ENCODE measurements at places on chromosomes 5 and 9.
A peak's percentile ranks its signal among the peaks of the same experiment; 100 is the strongest.

- no peaks in the 10 kb centered on the region for H3K36me3 ChIP-seq
- no peak overlapping the region for H3K4me3 ChIP-seq
- H3K4me1 ChIP-seq: peaks cover 34% of the 10 kb centered on the region
- no peak for DNase-seq
Observed at GRCh38 chr5:169701910-169702451, 64.9 kb downstream of the DOCK2 start.

DNA sequence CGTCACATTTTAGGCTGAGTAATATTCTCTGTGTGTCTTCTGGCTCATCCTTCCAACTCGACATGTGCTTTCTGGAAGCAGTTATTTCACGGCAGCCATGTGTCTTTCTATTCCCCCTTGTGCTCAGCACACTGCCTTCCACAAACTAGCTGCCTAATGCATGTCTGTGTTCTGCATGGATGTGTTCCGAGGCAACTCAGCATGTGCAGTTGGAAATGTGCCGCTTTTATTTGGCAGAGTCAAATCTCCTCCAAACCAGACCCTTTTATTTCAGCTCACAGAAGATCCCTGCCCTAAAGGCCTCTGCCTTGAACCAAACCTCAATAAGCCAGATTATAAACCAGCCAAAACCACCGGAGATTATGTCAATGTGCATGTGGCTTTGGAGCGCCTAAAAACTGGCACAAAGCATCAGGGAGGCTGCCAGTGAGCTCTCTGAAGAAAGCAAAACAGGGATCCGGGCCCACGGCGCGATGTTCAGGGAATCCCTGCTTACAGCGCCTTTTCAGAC, 360.2 kb downstream of the DEPDC1B start:
- H3K4me3 ChIP-seq: no peak overlapping the region
- no peaks in the 10 kb centered on the region for H3K36me3 ChIP-seq
- no peaks in the 10 kb centered on the region for H3K4me1 ChIP-seq

GRCh38 chr5:53100606-53101005, 9.0 kb downstream of the MOCS2 start:
- peaks cover 47% of the 10 kb centered on the region for H3K36me3 ChIP-seq
- no peaks in the 10 kb centered on the region for H3K4me1 ChIP-seq
- H3K27ac ChIP-seq: no peak overlapping the region
- H3K4me3 ChIP-seq: no peak overlapping the region

- H3K4me1 ChIP-seq: no peaks in the 10 kb centered on the region
- no peak overlapping the region for H3K27ac ChIP-seq
- H3K4me3 ChIP-seq: no peak overlapping the region
- H3K36me3 ChIP-seq: peaks cover 23% of the 10 kb centered on the region
- peaks cover 15% of the 10 kb centered on the region for H3K27me3 ChIP-seq
Observed at GRCh38 chr5:919356-920000, 26.8 kb downstream of the TRIP13 start.

DNA sequence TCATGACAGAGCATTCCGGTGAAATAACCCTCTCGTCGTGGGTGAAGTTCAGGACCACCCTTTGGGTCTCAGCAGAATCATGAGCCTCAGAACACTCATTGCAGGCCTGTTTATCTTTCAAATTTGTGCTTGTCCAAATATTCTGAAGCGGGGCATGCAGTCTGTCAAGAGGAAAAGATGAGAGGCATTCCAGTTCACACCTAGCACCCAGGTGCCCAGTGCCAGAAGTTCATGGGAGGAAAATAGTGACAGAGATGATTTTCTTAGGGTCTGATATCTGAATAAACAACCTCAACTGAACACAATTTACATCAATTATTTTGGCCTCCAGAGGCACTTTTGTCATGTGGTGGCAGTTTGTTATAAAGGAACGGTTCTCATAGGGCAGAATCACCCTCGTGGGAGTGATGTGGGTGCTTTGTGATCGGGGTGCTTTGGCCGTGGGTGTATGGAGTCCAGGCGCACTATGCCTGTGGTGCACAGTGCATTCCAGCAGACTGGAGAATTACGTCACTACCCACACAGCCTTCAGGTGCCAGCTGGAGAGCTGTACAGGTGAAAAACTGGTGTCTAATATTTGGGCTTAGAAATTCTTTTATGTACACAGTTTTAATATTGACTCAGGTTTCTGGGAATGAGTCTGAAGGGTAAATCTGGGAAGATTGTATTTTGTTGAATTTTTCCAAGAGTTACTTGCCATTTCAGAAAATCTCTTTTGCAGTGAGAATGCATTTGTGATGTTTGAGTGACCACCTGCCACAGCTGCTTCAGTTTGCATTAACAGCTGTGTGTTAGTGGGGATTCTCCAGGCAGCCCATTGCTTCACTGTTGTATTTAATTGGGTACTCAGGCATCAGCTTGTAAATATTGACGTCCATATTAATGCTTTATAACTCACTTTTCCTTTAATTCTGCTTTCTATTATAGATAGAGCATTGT, 289.3 kb downstream of the FANCC start:
- no peak for DNase-seq
- H3K27me3 ChIP-seq: peaks cover 5% of the 10 kb centered on the region
- no peak overlapping the region for H3K27ac ChIP-seq

- no peaks in the 10 kb centered on the region for H3K36me3 ChIP-seq
- H3K27me3 ChIP-seq: peaks cover 63% of the 10 kb centered on the region
- no peak overlapping the region for H3K4me3 ChIP-seq
Observed at GRCh38 chr9:130472184-130472705, 27.5 kb downstream of the ASS1 start.

- no peaks in the 10 kb centered on the region for H3K4me1 ChIP-seq
- H3K36me3 ChIP-seq: no peaks in the 10 kb centered on the region
- DNase-seq: peak; percentile 63
- H3K27me3 ChIP-seq: no peaks in the 10 kb centered on the region
Observed at GRCh38 chr9:110427497-110428104, 89.9 kb upstream of the TXNDC8 start.

DNA sequence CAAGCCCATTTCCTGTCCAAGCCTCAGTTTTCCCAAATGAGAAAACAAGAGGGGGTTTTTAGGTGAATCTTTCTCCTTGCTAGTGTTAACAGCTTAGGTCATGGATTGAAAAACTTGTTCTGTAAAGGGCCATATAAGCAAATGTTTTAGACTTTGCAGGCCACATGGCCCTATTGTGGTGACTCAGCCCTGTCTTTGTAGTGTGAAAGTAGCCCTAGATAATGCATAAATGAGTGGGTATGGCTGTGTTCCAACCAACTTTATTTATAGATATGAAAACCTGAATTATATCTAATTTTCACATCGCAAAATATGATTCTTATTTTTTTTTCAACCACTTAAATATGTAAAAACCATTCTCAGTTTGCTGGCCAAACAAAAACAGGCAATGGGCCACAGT, 6.9 kb upstream of the BARX1 start:
- peaks cover 16% of the 10 kb centered on the region for H3K4me1 ChIP-seq
- H3K27me3 ChIP-seq: peaks cover 82% of the 10 kb centered on the region
- no peak overlapping the region for H3K27ac ChIP-seq

GRCh38 chr5:176819476-176819875, 9.1 kb downstream of the UNC5A start:
- H3K36me3 ChIP-seq: no peaks in the 10 kb centered on the region
- DNase-seq: no peak
- H3K4me1 ChIP-seq: peaks cover 5% of the 10 kb centered on the region

GRCh38 chr5:136042665-136043121, 13.9 kb downstream of the TGFBI start:
- no peak for DNase-seq
- no peak overlapping the region for H3K4me3 ChIP-seq
- peaks cover 15% of the 10 kb centered on the region for H3K27me3 ChIP-seq
- peaks cover 26% of the 10 kb centered on the region for H3K4me1 ChIP-seq

- no peak overlapping the region for H3K27ac ChIP-seq
- no peak for DNase-seq
- H3K4me1 ChIP-seq: no peaks in the 10 kb centered on the region
Observed at GRCh38 chr5:37319037-37319782, 51.7 kb downstream of the NUP155 start.

DNA sequence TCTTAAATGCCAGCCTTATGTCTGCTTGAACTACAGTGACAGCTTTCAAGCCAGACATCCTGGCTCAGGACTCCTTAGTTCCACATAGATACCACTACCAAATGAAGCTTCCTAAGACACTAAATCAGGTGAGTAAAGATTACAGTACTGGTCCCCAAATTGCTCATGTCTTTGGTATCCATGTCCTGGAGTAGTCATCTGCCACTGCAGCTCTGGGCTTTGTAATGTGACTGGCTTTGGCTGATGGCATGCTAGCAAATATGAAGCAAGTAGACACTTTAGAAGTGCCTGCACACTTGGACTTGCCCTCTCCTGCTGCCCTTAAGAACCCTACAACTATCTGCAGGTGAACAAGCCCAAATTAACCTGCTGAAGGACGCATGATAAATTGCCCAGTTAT, 334.9 kb downstream of the BNC2 start:
- peak overlapping the region; percentile 52 for H3K27ac ChIP-seq
- no peaks in the 10 kb centered on the region for H3K36me3 ChIP-seq
- peaks cover 20% of the 10 kb centered on the region for H3K4me1 ChIP-seq
- H3K4me3 ChIP-seq: no peak overlapping the region
- no peak for DNase-seq

GRCh38 chr5:54760182-54760935, 225.0 kb downstream of the ESM1 start:
- no peak for DNase-seq
- no peak overlapping the region for H3K27ac ChIP-seq
- H3K4me1 ChIP-seq: peaks cover 11% of the 10 kb centered on the region
- no peak overlapping the region for H3K4me3 ChIP-seq

DNA sequence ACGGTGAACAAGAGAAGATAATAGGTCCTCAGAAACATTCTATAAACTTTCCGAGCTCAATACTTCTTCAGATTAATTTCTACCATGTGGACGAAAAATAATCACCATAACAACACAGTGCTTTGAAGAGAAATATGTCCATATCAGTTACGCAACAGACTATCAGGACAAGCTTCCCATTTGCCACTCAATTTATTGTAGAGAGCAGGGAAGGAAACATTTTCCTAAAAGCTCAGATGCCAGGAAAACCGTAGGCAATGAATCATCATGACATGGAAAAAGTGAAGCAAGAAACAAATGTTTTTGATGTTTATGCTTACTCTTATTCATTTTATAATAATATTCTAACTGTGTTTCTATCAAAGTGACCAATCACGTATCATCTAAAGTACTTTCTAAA, 87.6 kb downstream of the S1PR3 start:
- no peak overlapping the region for H3K27ac ChIP-seq
- DNase-seq: no peak
- peaks cover 27% of the 10 kb centered on the region for H3K4me1 ChIP-seq
- no peaks in the 10 kb centered on the region for H3K36me3 ChIP-seq
- H3K27me3 ChIP-seq: peaks cover 5% of the 10 kb centered on the region

DNA sequence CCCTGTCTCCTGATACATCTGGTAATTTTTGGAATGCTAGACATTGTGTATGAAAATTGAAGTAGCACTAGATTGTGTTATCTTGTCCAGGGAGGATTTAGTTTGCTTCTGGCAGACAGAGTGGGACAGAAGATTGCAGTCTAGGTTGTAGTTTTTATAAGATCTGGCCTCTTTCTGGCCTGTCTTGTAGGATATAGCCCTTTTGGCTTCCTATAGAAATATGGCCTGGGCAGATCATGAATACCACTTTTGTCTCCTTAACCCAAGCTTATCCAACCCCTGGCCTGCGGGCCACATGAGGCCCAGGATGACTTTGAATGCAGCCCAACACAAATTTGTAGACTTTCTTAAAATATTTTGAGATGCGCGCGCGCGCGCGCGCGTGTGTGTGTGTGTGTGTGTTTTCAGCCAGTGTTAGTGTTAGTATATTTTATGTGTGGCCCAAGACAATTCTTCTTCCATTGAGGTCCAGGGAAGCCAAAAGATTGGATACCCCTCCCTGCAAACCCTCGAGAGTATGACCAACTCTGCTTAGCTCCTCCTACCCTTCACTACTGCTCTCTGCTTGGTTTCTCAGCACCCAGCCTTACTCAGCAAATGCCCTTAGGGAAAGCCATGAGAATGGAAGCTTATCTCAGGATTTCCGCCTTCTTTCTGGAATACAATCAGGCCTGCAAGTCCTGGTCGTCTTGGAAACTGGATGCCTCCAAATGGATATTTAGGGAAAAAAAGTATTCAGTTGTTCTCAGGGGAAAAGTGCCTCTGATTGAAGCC, 26.5 kb downstream of the ANKRD33B start:
- peak overlapping the region; percentile 40 for H3K27ac ChIP-seq
- DNase-seq: no peak
- peaks cover 20% of the 10 kb centered on the region for H3K4me1 ChIP-seq
- peaks cover 13% of the 10 kb centered on the region for H3K27me3 ChIP-seq
- no peak overlapping the region for H3K4me3 ChIP-seq
- H3K36me3 ChIP-seq: no peaks in the 10 kb centered on the region

- peaks cover 73% of the 10 kb centered on the region for H3K4me1 ChIP-seq
- no peaks in the 10 kb centered on the region for H3K36me3 ChIP-seq
- peak overlapping the region; percentile 95 for H3K27ac ChIP-seq
- H3K4me3 ChIP-seq: peak overlapping the region; percentile 29
- H3K27me3 ChIP-seq: no peaks in the 10 kb centered on the region
Observed at GRCh38 chr5:93890657-93891056, 149.3 kb upstream of the POU5F2 start.

- H3K36me3 ChIP-seq: peaks cover 12% of the 10 kb centered on the region
- H3K4me3 ChIP-seq: no peak overlapping the region
- H3K27me3 ChIP-seq: peaks cover 3% of the 10 kb centered on the region
Observed at GRCh38 chr5:54672871-54673270, 155.3 kb downstream of the SNX18 start.

- no peak overlapping the region for H3K4me3 ChIP-seq
- no peak overlapping the region for H3K27ac ChIP-seq
- H3K27me3 ChIP-seq: peaks cover 7% of the 10 kb centered on the region
- H3K4me1 ChIP-seq: no peaks in the 10 kb centered on the region
- no peak for DNase-seq
Observed at GRCh38 chr9:108606401-108606800, 249.4 kb downstream of the ACTL7B start.

DNA sequence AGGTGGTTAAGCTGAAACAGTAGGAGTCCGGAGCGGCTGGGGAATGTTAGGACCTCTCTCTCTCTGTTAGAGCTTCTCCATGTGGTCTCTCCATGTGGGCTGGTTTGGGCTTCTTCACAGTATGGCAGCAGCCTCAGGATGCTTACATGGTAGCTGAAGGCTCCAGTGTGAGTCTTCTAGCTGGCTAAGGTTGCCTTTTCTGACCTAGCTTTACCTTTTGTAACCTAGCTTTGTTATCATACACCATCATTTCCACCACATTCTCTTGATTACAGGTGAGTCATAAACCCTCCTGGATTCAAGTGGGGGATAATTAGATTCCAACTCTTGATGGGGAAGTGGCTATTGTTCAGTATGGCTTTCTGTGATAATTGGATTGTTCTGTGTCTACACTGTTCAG, 98.5 kb downstream of the MTREX start:
- no peaks in the 10 kb centered on the region for H3K4me1 ChIP-seq
- no peak overlapping the region for H3K27ac ChIP-seq
- DNase-seq: no peak
- peaks cover 50% of the 10 kb centered on the region for H3K36me3 ChIP-seq
